ENCODE measurements at places on chromosomes 2 and 18. TPM values are rescaled to one million over a fixed set of nuclear protein-coding genes. Genes with fewer than 3 reads are reported as not detected.
A peak's percentile ranks its signal among the peaks of the same experiment; 100 is the strongest.

GRCh38 chr2:25405611-25406295 lies 64.0 kb upstream of the DNMT3A start:
- DNase-seq: no peak

Gene TLX2
- total RNA-seq: 0.56 TPM

Gene CCDC102B
- total RNA-seq: 5.2 TPM

DNA sequence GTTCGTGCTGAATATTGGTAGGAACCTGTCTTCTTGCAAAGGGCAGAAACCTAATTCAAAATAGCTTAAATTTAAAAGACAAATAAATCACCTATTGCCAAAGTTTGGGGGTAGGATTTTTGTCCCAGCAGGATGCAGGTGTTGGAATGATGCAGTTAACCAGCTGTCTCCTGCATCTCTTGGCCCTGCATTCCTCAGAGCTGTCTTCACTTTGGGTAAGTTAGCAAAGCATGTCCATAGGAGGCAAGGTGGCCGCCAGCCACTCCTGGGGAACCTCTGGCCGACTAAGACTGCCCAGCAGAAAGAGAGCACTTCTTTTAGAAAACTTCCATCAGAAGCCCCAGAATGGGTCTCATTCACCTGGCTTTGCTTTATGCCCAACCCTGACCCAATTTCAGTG lies 20.5 kb upstream of the NYAP2 start:
- no peak for DNase-seq

DNA sequence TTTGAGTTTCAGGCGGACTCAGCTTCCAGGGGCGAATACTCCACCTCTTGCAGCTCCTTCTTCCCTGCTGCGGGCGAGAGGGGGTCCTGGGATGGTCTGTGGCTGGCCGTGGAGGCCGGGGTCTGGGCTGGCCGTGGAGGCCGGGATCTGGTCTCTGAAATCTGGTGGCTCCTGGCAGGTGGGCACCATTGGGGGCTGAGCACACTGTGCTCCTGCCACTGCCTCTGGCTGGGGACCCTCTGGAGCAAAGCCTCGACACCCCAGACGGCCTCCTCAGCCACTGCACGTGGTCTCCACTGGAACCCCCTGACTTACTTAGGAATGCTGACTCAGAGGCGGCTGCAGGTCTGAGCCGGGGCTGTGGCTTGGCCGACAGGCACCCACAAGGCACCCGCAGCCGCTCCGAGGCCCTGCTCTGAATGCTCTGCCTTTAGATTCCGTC lies 100.1 kb upstream of the ALKAL2 start:
- DNase-seq: no peak

GRCh38 chr2:114293355-114293754 lies 149.1 kb upstream of the DPP10 start:
- DNase-seq: no peak

- peak; percentile 26 for DNase-seq
Measured at GRCh38 chr2:215435280-215435869, 493 bp downstream of the FN1 start.

Gene VIL1
- 488 TPM for total RNA-seq

DNA sequence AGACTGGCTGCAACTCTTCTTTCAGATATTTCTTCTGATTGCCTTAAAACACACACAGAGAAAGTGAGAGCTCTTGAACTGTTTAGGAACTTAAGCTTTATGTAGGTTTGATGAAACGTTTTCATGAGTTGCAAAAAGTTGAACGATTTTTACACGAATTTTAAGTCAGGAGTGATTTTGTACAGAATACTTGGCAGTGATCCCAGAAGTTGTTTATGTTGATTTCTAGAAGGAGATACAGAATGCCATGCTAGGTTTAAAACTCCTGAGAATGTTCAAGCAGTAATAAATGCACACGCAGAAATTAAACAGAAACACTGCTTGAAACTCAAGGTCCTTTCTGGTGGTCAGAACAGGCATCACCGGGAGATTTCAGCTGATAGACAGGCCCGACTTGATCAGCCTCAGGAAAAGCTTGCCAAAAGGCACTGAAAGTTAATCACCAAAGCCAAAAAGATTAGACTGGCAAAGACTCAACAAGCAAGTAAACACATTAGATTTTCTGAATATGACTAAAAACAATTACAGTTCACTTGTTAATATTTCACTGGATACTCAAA lies 123.1 kb downstream of the SOCS6 start:
- DNase-seq: no peak

Gene MAPRE3
- 31.4 TPM for total RNA-seq

Gene MORN2
- total RNA-seq: 8.5 TPM

GRCh38 chr18:72768681-72769229 lies 99.0 kb downstream of the NETO1 start:
- DNase-seq: no peak

Gene IMPA2
- total RNA-seq: 135 TPM

Gene BZW1
- 211 TPM for total RNA-seq

DNA sequence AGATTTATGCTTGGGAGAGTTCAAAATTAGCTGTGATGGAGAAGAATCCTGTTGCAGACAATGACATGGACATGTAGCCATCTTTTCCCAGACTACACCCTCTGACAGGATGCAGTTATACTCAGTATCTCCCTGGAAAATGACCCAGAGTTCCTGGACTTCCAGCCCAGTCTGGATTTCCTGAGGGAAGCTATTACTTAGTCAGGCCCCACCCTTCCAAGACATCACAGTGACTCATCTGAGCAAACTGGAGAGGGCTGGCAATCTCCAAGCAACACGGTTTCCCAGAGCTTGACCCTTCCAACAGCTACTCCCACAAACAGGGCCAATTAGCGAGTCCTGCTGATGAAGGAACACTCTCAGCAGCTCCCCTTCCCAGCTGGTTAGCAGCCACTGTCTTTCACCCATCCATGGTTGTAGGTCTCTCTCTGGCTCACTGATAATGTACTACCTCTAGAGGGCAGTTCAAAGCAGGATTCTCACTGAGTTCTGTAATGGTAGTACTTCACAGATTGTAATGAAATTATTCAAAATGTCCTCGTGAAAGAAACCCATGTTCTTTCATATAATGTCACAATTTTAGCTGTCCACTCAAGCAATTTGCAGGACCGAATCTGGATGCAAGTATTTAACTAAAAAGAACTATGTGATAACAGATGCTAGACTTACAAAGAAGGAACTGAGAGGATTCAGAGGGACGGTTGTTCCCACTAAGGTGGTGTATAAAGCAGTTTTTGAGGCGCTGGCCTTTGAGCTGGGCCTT lies 110.2 kb downstream of the MDH1 start:
- DNase-seq: peak; percentile 49

DNA sequence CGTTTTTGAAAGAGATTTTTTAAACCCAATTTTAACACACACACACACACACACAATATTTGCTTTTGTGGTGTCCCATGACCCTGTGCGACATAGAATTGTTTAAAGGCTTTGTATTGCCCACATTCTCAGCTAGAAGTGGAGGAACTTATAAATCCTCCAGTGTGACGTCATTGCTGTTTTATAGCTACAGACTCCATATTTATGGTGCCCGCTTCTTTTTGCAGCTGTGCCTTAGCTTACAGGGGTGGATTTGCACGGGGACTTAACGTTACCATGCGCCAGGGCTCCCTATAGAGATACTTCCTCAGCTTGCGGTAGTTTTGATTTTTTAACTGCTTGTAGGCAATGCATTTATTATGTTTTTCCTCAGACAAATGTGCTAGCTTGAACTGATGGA lies 101.9 kb upstream of the SMIM21 start:
- DNase-seq: no peak

- DNase-seq: no peak
Measured at GRCh38 chr2:57796527-57796926, 250.1 kb upstream of the VRK2 start.

GRCh38 chr18:59013744-59014143 lies 125.9 kb upstream of the SEC11C start:
- no peak for DNase-seq

DNA sequence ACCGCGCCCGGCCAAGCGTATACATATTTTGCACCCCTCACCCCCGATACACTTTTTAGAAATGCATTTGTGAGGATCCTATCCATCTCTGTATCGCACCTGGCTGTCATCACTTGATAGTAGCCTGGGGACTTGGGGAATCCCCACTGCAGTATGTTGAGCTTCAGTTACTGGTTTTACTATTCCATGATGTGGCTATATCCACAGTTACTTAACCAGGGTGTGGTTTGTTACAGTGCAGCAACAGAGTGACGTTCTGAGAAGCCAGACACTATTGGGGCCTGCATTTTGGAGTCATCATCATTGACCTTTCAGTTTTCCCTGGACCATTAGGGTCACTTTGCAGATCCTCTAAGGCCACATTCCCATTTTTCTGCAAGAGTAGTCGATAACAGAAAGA lies 212.7 kb downstream of the AGAP1 start:
- no peak for DNase-seq

DNA sequence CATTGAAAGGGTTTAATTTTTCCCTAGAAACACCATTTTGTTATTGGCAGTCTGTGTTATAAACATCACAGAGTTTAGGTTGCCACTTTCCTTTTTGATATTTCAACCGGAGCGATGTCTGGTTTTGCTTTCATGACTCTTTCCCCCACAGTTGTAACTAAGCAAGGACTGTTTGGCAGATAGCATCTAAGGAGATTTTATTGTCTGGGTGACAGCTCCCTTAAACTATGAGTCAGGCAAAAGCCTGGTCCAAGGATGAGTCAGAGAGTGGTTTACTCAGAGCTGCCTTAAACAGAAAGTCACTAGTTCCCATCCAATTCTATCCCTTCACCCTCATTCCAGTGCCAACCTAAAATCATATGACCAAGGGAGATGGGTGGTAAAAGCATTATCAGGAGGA lies 341.6 kb upstream of the VWC2L start:
- no peak for DNase-seq

GRCh38 chr18:75198036-75198435 lies 10.9 kb downstream of the PTGR3 start:
- DNase-seq: no peak
